ENCODE measurements at places on chromosomes 7 and 10. TPM values are rescaled to one million over a fixed set of nuclear protein-coding genes. Genes with fewer than 3 reads are reported as not detected.

DNA sequence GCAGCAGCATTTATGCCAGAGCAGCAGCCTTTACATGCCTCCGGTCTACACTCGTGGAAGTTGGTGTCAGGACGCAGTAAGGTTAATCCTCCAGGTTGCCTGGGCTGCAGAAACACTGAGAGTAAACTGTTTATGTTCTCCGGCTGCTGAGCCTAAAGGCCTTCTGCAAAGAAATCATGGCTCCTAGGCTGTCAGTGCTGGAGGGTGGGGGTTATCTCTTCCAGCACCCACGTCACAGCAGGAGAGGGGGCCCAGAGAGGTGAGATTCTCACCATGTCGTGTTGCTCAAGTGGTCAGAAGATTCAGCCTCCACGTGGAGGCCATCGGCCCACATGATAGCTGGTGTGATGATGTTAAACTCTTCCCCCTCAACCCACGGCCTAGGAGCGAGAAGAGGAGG lies 41.2 kb downstream of the COL13A1 start:
- H3K36me3 ChIP-seq = no peaks in the 10 kb centered on the region
- H3K27me3 ChIP-seq = peaks cover 20% of the 10 kb centered on the region
- no peak overlapping the region for H3K4me3 ChIP-seq
- DNase-seq = no peak

CLDN3 gene
- total RNA-seq = not detected

FAM25G gene
- not detected for total RNA-seq

DNA sequence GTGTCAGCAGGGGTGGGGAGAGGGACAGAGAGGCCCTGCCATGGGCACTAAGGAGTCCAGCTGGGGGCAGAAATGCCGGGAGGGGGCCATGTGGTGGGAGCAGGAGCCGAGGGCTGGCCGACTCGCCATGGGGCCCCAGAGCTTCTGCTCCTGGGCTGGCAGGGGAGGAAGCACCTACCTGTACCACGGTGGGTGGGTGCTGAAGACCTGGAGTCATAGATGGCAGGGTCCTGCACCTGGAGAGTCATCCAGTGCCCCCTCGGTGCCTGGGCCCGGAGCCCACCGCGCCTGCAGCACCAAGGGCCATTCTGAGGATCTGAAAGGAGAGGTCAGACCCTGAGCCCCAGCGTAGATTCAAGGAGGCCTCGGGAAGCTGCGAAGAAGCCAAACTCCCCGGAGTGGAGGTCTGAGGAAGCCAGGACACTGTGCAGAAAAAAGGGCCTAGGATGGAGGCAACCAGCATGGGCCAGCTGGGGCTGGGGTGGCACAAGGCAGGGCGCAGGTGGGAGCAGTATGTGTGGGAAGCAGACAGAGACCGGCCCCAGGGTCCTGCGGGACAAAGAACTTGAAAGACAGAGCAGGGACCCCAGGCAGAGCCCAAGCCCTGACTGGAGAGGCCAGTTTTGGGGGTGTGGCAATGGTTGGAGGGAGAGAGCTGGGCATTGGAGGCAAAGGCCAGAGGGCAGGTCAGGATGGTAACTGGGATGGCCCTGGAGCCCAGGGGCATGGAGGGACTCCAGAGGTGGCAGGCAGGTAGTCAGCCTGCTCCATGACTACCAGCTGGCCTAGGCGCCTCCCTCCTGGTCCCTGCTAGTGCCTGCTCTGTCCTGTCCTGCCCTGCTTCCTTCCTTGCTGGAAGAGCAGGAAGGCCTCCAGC lies 26.7 kb upstream of the SMARCD3 start:
- no peak overlapping the region for H3K27ac ChIP-seq
- no peak overlapping the region for H3K4me3 ChIP-seq
- peaks cover 15% of the 10 kb centered on the region for H3K4me1 ChIP-seq
- no peak for DNase-seq
- H3K27me3 ChIP-seq = peaks cover 16% of the 10 kb centered on the region

INHBA gene
- not detected for total RNA-seq

DNA sequence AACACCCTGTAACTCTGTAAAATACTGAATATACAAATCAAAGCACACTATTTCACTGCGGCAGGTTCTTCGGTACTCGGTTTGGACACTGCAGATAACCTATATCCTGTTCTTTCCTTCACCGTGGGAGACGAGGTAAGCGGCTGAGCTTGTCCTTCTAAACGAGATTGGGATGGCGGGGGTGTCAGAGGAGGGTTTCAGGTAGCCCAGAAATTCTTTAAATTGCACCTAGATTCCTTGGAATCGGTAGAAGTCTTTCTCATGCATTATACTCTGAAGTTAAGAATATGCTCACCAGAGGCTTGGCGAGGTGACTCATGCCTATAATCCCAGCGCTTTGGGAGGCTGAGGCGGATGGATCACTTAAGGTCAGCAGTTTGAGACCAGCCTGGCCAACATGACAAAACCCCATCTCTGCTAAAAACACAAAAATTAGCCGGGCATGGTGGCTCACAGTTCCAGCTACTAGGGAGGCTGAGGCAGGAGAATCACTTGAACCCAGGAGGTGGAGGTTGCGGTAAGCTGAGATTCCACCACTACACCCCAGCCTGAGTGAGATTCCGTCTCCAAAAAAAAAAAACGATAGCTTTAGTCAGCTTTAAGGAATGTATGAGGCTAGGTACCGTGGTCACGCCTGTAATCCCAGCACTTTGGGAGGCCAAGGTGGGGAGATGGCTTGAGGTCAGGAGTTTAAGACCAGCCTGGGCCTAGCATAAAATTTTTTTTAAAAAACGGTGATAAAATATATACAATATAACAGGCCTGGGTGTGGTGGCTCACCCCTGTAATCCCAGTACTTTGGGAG lies 10.1 kb upstream of the LAT2 start:
- no peak overlapping the region for H3K4me3 ChIP-seq
- peaks cover 24% of the 10 kb centered on the region for H3K36me3 ChIP-seq
- no peaks in the 10 kb centered on the region for H3K27me3 ChIP-seq
- H3K4me1 ChIP-seq = peaks cover 11% of the 10 kb centered on the region
- no peak overlapping the region for H3K27ac ChIP-seq
- no peak for DNase-seq

GRCh38 chr10:70323697-70324338 lies 40.0 kb upstream of the NPFFR1 start:
- DNase-seq = no peak
- no peaks in the 10 kb centered on the region for H3K36me3 ChIP-seq
- H3K27ac ChIP-seq = no peak overlapping the region
- no peaks in the 10 kb centered on the region for H3K27me3 ChIP-seq
- no peak overlapping the region for H3K4me3 ChIP-seq

PVRIG gene
- 70.5 TPM for total RNA-seq

GRCh38 chr10:79898597-79899325 lies 50.1 kb downstream of the SFTPD start:
- H3K36me3 ChIP-seq = no peaks in the 10 kb centered on the region
- H3K4me3 ChIP-seq = no peak overlapping the region
- H3K27me3 ChIP-seq = peaks cover 48% of the 10 kb centered on the region
- H3K4me1 ChIP-seq = peaks cover under 1% of the 10 kb centered on the region
- H3K27ac ChIP-seq = no peak overlapping the region

DNA sequence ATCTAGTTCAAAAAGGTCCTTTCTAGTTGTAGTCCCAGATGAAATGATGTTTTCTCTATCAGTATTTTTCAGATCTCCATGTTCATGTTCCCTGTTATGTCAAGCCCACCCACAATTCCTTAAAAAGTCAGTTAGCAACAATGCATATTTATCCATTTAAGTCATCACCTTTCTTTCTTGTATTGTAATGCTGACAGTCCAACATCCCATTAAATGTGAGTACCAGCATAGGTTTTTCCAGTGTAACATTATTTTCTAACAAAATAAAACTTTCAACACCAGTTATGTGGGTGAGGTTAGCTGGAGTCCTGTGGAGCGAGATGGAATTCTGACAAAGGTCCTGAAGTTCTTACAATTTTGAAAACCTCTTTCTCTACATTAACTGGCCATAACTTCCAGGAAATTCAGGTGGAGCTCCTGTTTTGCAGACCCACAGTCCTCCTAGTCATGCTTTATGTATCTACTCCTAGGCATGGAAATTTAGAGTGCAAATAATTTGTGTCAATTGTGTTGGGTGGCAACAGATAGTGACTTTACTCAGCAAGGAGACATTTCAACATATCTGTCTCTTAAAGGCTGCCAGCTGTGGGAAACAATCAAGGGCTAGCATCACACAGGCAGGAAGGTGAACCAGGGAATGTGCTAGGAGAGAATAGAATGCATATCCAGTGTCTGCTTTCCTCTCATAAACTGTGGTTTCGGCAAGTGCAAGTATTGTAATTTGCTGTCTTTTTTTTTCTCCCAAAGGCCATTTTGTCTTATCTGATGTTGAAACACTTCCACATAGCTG lies 162.6 kb downstream of the MTERF1 start:
- H3K4me1 ChIP-seq = no peaks in the 10 kb centered on the region
- no peaks in the 10 kb centered on the region for H3K36me3 ChIP-seq
- no peak overlapping the region for H3K4me3 ChIP-seq
- DNase-seq = no peak
- H3K27me3 ChIP-seq = no peaks in the 10 kb centered on the region
